ENCODE measurements at places on chromosomes 7 and 10.

- DNase-seq: no peak
Observed at GRCh38 chr10:102931643-102932042, 13.5 kb downstream of the CNNM2 start.

DNA sequence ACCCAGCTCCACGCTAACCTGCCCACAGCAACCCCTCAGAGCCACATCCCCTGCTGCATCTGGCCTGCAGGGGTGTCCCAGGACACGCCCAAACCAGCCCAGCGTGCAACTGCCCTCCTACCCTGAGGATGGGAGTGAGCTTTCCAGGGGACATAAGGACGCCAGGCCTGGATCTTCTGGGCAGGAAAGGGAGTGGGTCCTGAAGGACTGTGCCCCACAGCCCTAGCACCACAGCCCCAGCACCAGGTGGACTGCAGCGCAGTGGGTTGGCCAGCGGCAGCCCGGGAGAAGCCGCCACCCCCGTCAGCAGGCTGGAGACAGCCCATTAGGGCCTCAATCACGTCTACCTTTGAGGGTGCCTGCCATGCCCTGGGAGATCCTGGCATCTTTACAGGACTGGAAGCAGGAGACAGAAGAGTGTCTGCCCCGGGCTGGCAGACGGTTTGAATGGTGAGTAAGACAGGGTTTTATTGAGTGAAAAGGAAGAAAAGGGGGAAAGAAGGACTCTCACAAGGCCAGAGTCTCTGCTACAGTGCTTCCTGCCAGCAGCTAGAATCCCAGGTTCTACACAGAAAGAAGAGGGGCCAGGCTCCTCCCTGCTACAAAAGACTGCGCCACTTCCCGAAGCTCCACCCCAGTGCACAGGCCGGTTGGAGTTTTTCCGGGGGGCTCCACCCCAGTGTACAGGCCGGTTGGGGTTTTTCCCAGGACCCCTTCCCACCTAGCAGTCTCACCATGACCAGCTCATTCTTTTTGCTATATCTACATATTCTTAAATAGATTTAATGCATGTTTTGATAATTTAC is 69.8 kb upstream of the KCTD7 start:
- DNase-seq: no peak

GRCh38 chr7:107690084-107690483 is 29.5 kb downstream of the SLC26A4 start:
- no peak for DNase-seq

DNA sequence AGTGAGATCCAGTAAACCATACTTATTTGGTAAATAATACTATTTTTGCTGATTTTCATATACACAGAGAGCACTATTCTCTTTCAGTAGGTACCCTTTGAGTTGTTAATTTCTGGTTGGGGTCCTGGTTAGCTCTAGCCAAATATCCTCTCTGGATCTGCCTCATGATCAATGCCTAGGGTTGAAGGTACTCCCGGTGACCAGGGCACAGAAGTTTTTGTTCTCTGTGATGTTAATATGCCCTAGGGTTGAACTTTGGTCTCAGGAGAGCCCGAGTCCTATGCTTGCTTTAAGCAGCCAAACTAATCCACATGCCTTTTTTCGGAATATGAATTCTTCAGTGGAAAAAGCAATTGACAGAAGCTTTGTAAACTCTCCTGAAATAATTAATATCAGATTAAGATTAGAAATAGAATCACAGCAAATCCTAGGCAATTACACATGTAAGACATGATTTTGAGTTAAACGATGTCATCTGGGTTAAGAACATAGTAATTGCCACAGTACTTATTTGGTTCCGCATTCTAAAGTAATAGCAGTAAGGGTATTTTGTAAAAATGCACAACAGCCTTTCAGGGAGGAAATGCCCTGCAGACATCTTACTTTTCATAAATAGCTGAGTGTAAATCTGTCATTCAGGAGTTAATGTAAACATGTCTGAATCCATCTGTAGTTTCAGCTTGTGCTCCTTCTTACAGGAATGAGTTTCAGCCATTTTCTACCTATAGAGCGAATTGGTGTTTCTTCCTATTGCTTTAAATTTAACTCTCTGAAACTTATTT is 10.1 kb downstream of the CHN2 start:
- no peak for DNase-seq

DNA sequence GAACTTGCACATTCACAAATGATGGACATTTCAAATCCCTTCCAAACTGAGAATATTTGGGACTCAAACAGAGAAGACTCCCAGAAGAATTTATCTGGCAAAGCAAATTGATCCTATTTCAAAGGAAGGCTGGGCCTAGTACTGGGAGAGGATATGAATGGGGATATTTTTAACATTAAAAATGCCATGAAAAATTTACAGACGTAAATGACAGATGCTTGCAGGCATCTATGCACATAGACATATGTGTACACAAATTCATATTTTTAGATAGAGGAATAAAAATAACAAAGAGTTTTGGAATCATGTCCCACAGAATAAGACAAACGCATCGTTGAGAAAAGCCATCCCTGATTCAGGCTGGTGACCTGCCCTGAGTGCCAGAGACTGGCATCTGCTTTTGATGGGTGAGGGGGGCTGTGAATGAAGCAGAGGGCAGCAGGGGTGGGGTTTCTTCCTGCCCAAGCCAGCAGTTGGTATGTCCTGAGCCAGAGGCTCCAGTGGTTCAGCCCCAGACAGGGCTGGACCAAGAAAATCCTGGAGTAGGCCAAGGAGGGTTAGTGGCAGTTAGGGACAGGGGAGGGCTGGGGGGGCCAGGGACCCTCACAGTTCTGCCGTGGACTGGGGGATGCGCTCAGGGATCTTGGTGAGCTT is 138.5 kb downstream of the SLIT1 start:
- DNase-seq: no peak

DNA sequence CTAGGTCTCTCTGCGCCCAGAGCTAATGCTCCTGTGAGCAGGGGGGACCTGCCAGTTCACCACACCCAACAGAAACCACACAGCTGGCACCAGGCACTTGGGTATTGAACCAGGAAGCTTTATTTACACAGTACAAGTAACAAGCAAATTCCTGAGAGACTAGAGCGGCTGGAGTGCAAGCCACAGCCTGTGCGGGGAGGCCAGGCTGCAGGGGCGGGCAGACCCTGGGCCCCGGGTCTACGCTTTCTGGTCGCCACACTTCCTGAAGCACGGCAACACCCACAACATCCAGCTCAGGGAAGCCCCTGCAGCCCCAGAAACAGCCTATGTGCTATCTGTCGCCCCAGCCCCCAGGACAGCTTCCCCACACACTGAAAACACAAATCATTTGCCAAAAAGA is 125.0 kb downstream of the FAM53B start:
- no peak for DNase-seq

DNA sequence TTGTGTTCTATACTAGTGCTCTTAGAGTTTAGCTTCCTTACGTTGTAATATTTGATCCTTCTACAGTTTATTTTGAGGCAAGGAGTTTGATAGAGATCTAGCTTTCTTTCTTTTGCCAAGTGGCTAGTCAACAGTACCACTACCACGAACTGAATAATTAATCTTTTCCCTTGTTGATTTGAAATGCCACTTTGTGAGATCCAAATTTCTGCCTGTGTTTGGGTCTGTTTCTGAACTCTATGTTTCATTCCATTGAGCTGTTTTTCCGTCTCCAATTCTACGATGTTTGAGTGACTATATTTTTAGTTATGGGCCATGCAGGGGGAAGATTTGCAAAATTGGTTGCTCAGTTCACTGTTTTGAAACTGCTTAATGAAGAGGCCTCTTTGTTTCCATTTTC is 134.7 kb downstream of the KIAA1217 start:
- DNase-seq: no peak

DNA sequence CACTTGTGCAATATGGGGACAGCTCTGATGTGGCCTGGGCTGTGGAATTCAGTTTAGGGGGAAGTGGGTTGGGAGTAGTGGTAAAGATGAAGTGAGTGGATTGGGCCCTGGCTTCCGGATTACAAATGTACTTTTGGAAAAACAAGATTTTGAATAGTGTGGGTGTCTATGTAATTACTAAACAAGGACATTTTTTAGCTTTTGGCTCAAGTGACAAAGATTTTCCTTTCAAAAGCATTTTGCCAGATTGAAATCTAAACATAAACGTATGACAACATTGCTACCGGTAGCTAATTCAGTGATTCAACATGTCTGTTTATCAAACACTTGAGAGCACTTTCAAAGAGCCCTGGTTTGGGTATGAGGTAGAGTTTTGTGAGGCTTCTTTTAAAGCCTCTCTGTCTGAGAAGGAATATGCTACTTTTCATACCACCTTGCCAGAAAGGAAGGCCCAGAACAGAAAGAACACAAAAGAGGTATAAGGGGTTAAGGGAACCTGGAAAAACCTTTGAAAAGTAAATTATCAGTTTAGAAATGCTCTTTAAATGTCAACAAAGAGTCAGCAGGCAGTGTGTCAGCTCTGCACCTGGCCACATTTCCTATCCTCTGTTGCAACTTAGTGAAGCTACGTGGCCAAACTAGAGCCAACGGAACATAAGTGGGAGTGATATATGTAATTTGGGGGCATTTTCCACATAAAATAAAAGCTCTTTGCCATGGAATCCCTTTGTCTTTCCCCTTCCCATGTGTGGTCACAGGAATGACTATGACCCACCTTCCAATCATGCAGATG is 516.1 kb downstream of the NRG3 start:
- DNase-seq: no peak

DNA sequence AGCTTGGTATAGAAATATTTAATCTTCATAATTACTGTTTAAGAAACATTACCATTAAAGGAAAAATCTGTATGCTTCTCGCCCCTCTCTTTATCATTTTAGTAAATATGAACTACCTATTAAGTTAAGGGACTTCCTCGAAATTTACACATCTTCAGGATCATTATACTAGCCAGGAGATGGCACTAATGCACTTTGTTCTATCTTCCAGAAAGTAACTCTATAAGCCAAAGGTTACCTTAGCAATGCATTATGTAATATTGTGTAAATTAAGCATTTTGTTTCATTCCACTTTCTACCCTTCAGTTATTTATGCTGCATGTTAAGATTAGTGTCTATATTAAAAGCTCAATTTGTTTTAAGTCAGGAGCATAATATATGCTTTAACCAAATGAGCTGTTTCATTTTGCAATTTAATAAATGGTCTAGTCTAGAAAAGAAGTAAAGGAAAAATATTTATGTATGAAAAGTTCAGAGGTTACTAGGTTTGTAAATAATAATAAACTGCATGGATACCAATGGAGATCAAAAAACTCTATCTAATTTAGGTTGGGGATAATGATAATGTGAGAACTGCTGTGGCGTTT is 128.5 kb downstream of the ANKRD7 start:
- no peak for DNase-seq

- no peak for DNase-seq
Observed at GRCh38 chr7:5377816-5378215, 45.8 kb downstream of the TNRC18 start.

- no peak for DNase-seq
Observed at GRCh38 chr7:70942791-70943190, 189.2 kb upstream of the GALNT17 start.

DNA sequence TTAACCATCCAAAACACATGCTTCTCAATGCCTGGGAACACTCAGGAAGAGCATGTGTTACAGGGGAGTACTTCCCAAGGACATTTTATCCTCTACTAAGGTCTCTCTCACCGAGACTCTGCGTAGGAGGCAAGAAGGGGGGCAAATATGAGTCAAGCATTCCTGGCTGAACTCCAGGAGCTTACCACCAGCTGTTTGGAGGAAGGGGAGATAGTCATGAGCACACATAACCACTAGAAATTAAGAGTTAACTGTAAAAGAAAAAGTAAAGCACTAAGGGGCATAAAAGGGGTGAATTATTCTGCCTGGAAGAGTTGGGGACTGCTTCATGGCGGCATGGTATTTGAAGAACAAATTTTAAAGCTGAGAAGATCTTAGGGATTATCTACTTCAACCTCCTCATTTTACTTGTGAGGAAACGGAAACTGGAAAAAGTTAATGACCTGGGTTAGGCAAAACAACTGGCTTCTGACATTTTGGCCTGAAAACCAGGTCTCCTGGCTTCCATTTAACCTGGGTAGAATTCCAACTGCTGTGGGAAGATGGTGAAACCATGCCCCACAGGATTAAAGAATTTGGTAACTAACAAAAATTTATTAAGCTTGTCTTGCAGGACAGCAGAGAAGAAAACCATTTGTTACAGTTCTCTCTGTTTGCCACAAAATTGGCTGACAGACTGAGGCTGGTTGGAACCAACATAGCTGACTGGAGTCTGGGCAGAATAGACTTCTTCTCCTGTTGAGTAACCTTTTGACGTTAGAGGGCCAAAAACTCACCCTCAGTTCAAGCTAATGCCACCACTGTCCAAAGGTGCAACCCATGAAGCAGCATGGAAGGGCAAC is 85.5 kb downstream of the SLC25A13 start:
- DNase-seq: no peak

Measured in NCI-H187 treated with DMSO at 0.1 percent for 48 hours (cell line).